ENCODE measurements at places on chromosomes 1 and 21.
A peak's percentile ranks its signal among the peaks of the same experiment; 100 is the strongest.

DNA sequence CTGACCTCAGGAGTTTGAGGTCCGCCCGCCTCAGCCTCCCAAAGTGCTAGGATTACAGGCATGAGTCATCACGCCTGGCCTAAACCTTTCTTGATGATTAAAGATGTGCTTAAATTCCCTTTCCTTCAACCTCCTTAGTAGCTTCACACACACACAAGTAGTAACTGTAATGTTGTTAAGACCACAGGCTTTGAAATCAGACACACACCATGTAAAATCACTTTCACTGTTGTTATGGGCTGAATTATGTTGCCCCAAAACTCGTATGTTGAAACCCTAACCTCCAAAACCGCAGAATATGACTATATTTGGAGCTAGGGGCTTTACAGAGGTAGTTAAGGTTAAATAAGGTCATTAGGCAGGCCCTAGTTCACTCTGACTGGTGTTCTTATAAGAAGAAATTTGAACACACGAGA, 180.2 kb downstream of the NR5A2 start:
- no peak for DNase-seq

DNA sequence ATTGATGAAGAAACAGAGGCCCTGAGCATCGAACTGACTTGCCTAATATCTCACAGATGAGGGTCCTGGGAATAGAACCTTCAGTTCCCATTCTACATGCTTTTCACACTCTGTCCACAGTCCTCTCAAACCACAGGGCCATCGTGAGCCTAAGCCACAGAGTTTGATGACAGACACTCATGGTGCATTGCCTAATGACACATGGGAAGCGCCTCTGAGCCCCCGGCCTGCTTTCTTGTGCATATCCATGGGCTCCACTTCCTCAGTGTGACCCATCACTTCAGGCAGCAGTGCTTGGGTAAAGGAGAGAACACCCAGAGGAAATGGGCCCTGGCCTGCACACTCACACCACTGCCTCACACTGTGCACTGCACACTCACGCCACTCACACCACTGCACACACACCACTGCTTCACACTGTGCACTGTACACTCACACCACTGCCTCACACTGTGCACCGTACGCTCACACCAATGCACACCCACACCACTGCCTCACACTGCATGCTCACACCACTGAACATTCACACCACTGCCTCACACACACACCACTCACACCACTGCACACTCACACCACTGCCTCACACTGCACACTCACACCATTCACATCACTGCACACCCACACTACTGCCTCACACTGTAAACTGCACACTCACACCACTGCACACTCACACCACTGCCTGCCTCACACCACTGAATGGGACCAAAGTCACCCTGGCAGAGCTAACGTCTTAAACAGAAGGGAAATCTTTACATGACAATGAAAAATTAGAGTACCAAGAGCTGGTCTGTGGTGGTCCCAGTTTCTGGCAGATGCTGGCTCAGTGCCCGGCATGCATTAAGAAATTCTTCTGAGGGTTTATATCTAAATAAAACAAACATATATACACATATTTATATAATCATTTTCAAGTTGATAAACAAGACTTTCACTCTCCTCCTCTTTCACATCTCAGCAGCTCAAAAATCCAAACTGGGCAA, 53.0 kb downstream of the KANK4 start:
- DNase-seq = no peak

DNA sequence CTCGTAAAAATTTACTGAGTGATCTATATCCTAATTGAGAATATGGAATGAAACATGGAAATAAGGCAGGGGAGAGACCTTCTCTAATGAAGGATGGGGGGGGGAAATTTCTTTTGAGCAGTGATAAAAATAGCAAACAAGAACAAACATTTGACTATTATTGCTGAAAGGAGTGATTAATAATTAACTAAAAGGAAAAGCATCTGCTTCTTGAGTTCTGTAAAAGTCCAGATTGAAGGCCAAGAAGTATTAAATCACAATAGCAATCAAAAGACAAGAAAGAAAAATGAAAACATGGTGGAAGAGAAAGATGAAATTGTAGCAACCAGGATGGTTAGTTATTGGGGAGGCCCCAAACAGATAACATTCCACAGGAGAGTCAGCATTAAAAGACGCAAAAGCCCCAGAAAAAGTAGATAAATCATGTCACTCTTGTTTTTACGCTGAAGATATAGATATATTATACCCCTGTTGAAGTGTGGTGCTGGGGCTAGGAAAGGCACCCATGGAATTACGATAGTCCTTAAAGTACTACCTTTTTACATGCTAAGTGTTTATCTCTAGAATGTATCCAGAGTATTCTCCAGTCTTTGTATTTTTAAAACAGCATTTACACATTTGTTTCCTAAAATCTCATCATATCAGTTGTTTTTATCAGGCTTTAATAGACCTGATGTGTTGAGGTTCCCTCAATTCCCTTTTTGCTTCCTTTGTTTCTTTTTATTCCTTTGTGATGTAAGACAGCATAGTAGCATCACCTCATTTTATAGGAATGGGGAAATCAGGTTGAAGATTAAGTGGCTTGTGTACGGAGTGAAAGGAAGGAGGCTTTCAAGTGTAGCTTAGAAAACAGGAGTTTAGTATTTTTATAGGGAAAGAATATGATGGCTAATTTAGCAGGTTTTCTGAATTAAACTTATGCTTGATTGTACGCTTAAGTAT, 28.9 kb downstream of the DISP1 start:
- DNase-seq = no peak

- DNase-seq = no peak
Observed at GRCh38 chr1:24254783-24255182, 64.4 kb upstream of the GRHL3 start.

GRCh38 chr1:56844545-56845136, 10.0 kb upstream of the C8A start:
- DNase-seq = no peak

GRCh38 chr1:39127513-39127912, 77.0 kb upstream of the MACF1 start:
- no peak for DNase-seq

- DNase-seq = no peak
Observed at GRCh38 chr1:236154671-236155398, 12.5 kb downstream of the GPR137B start.

- DNase-seq = no peak
Observed at GRCh38 chr1:200130552-200130951, 103.0 kb downstream of the NR5A2 start.

- DNase-seq = no peak
Observed at GRCh38 chr1:86645851-86646250, 58.5 kb upstream of the SH3GLB1 start.

- DNase-seq = no peak
Observed at GRCh38 chr1:109432336-109432735, 6.1 kb upstream of the PSMA5 start.

- DNase-seq = no peak
Observed at GRCh38 chr21:29074783-29075182, 1.3 kb upstream of the CCT8 start.

DNA sequence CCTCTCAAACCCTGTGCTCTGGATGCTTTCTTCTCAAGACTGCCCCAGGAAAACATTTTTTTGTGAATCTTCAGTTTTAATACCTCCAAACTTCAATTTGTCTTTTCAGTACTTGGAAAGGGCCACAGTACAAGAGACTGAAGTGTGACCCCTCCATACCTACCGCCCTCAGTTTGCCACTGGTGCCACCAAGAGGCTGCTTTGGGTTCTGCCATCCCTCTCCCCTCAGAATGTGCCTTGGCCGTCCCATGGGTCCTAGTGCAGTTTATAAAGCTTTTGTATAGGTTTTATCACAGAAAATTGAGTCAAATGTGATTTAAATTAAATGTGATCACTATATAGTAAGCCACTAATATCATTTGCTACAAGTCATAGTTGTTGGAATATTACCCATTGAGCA, 60.8 kb upstream of the PGD start:
- DNase-seq = peak; percentile 13

- no peak for DNase-seq
Observed at GRCh38 chr1:226656601-226657277, 82.3 kb downstream of the ITPKB start.

GRCh38 chr1:183588827-183589226, 1.4 kb downstream of the NCF2 start:
- no peak for DNase-seq

- no peak for DNase-seq
Observed at GRCh38 chr1:228073857-228074545, 8.5 kb upstream of the ARF1 start.

DNA sequence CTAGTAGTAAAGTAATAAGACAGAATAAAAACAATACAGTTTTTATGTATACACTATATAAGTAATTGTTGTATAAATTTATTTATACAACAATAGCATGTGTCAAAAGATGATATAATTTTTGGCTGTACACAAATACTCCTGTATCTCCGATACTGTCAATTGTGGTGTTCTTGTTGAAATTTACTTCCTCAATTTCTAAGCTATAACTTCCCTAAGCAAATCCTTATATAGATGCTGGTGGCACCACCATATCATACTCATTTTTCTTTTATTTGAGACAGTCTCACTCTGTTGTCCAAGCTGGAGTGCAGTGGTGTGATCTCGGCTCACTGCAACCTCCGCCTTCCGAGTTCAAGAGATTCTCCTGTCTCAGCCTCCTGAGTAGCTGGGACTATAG, 141.0 kb upstream of the HP1BP3 start:
- DNase-seq = no peak

DNA sequence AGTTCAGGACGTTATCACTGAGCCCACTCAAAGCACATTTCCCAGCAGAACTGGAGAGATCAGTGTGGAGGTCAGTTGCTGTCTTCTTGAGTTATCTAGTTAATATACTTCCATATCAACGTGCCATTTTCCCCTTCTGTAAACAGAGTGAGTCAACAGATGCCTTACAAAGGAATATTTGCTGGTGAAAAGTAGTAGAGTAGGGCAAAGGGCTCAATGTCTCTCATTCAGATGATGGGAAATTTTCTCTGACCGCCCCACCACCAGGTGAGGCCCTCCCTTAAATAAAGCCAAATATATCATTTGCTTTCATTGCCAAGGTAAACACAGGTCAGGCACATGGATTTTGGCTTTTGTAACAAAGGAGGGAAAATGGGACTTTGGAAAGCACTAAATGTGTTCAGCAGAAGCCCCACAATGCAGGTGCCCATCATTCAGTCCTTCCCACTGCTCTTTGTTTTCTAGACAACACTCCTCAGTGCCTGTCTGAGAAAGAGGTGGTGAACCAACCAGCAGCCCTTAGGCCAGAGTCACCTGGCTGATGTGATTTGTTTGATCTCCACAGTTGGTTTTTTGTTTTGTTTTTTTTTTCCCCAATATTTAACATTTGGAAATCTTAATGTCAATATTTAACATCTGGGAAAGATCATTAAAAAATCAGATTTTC, 40.5 kb upstream of the SAMD13 start:
- no peak for DNase-seq

GRCh38 chr1:167641786-167642500, 11.9 kb downstream of the RCSD1 start:
- no peak for DNase-seq

- peak; percentile 9 for DNase-seq
Observed at GRCh38 chr1:32623775-32624174, 26.6 kb downstream of the ZBTB8OS start.

GRCh38 chr1:80722611-80723010, 1078.1 kb upstream of the ADGRL2 start:
- DNase-seq = no peak

DNA sequence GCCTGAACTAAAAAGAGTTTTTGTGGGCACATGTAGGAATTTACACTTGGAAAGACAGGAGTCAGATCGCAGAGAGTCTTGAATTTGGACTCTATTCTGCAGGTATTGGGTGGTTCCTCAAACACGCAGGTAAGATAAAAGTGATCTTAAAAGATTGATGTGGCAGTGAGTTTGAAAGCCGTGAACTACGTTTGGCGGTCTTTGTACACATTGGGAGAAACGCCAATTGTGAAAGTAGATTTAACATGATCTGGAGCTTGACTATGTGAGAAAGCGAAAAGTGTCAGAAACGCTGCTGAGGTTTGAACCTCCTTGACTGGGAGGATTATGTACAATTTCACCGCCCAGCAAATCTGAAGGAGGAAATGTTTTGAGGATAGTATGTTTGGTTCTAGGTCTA, 1.5 kb upstream of the PPP2R5A start:
- no peak for DNase-seq

- no peak for DNase-seq
Observed at GRCh38 chr1:30172757-30173156, 550.6 kb downstream of the MATN1 start.

- DNase-seq = no peak
Observed at GRCh38 chr1:82830690-82831380, 1030.1 kb downstream of the ADGRL2 start.

GRCh38 chr1:26169669-26170471, at the start of gene ZNF593:
TSS of gene ZNF593 (plus strand) at chr1:26169908. CDS start at chr1:26169984, 76 bp downstream.
- DNase-seq = peak; percentile 82

DNA sequence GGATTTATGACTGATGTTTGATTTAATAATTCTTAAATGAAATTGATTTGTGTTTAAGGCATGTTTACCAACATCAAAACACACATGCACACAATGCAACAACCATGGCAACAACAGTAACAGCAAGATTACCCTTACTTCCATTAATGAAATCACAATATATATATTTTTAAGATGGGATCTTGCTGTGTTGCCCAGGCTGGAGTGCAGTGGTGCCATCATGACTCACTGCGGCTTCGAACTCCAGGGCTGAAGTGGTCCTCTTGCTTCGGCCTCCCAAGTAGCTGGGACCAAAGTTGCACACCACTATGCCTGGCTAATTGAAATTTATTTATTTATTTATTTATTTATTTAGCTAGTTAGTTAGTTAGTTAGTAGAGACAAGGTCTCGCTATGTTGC, 27.7 kb downstream of the NEK7 start:
- DNase-seq = no peak

DNA sequence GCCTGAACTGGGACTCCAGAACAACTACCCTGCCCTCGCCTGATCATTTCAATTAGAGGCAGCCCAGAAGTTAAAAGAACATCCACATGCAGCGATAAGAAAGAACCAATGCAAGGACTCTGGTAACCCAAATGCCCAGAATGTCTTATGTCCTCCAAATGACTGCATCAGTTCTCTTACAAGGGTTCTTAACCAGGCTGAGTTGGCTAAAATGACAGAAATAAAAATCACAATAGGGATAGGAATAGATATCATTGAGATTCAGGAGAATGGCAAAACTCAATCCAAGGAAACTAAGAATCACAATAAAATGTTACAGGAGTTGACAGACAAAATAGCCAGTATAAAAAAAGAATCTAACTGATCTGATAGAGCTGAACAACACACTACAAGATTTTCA, 80.1 kb upstream of the PTGFR start:
- no peak for DNase-seq

- DNase-seq = no peak
Observed at GRCh38 chr1:84202126-84202525, 58.1 kb downstream of the PRKACB start.

DNA sequence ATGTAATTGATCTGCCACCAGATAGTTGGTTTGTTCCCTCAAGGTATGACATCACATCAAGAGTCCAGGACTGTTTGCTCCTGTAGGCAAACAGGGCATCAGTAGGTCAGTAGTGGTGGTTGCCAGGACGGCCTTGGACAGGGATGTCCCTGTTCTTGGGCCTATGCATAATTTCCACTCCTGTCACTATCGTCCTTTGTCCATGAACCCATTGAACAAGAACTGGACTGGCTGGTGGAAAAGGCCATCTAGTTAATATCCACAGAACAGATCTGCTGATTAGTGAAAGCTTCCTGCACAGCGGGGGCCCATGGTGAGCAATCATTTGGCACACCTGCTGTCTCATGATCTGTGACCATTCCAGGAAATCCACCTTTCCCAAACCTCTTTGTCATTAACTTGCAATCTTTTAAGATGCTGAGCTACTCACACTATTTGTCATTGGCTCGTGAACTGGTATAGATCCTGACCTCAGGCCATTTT, 12.4 kb upstream of the BSDC1 start:
- no peak for DNase-seq
